T-helper 17 cell (primary cell): ENCODE measurements at places on chromosomes 13 and 19.

DNA sequence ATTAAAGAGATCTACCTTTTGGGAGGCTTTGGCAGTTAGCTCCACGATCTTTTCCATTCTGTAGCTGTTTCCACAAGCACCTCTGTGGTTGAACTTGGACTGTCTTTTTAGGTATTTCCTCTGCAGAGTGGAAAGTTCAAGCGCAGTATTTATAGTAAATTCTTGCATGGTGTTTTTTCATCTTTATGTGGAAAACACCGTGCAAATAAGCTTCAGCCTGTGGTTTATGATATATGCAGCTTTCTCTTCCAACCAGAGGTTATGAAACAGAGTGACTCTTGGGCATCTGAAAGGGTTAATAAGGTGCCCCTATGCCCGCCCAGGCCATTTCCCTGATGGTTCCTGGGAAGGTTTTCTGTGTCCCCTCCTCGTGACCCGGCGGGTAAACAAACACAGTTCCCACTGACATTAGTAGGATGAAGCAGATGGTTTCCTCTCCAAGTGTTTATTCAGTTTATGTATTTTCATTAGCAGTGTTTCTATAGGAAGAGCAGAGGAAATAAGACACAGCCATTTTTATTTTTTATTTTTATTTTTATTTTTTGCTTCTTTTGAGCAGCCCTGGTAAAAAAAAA, 39.7 kb upstream of the RNF113B start:
- DNase-seq: no peak

DNA sequence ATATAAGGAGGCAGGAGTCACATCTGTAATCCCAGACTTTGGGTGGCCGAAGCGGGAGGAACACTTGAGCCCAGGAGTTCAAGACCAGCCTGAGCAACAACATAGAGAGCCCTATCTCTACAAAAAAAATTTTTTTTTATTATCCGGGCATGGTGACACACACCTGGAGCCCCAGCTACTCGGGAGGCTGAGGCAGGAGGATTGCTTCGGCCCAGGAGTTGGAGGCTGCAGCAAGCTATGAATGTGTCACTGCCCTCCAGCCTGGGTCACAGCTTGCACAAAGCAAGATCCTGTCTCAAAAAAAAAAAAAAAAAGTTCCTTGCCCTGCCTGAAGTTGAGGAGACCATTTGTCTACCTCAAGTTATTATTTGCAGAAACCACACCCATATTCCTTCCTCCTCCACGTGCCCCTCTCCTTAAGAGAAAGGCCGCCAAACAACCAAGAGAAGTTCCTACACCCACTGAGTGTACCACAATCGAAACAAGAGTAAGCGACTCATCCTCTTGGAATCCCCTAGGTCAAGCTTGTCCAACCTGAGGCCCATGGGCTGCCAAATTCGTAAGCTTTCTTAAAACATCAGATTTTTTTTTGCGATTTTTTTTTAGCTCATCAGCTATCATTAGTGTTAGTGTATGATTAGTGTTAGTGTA, 2.2 kb downstream of the ABCC4 start:
- DNase-seq: no peak

DNA sequence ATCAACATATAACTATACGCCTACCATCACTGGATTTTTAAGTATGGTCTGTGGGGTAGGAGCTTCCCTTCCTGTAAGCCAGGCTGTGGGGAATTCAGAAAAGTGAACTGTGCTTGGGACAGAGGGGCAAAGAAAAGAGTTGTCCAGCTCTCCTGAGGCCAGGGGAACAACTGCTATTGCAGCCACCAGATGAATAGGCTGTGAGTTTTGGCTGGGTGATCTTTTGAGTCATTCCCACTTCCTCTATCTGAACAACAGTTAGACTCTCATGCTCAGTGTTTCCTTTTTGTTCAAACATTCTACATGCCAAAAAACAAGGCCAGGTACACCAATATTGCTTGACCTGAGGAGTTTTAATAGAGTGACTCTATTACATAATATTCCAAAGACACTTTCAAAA, 426.2 kb upstream of the DACH1 start:
- DNase-seq: no peak

GRCh38 chr19:4436231-4436630, 21.4 kb downstream of the UBXN6 start:
- DNase-seq: no peak

DNA sequence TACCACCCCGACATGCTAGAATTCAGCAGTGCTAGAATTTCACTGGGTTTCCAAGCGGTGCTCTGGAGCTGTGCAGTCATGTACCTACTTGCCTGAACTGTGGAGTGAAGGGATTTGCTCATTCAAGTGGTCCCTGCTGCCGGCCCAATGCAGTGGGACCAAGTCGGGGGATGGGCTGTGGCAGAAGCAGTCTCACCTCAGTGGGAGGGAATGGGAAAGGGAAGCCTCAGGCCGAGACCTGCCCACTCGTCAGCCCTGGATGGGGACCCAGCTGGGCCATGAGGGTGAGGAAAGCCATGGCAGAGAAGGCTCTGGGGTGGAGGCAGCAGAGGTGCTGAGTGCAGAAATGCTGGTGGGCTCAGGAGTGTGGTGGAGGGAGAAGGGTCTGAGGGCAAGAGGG, 14.9 kb downstream of the KLHL26 start:
- no peak for DNase-seq

DNA sequence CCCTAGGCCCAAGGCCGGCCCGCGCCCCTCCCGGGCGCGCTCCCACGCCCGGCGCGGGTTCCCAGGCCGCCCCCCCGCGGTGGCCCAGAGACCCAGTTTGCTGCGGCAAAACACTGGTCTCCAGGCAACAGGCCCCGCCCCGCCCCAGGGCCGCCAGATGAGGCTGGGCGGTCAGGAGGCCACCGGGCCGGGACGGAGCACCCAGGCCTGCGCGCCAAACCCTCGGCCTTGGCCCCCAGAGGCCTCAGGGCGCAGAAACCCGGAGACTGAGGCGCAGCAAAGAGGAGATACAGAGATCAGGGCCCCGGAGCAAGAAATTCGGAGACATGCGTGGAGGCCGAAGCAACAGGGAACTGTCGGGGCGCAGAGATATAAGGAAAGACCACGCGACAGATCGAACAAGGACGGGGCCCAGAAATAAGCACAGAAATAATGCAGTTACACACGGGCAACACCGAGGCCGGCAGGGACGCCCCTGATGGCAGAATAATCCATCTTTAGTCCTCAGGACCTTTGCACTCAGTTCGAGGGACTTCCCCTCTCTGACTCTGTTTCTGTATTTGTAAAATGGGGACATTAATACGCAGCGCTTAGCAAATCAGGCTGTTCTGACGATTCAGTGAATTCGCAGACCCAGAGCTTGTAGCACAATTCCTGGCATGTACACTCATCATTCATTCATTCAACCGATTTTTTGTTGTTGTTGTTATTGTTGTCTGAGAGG, 20.8 kb upstream of the ERCC1 start:
- peak; percentile 77 for DNase-seq

DNA sequence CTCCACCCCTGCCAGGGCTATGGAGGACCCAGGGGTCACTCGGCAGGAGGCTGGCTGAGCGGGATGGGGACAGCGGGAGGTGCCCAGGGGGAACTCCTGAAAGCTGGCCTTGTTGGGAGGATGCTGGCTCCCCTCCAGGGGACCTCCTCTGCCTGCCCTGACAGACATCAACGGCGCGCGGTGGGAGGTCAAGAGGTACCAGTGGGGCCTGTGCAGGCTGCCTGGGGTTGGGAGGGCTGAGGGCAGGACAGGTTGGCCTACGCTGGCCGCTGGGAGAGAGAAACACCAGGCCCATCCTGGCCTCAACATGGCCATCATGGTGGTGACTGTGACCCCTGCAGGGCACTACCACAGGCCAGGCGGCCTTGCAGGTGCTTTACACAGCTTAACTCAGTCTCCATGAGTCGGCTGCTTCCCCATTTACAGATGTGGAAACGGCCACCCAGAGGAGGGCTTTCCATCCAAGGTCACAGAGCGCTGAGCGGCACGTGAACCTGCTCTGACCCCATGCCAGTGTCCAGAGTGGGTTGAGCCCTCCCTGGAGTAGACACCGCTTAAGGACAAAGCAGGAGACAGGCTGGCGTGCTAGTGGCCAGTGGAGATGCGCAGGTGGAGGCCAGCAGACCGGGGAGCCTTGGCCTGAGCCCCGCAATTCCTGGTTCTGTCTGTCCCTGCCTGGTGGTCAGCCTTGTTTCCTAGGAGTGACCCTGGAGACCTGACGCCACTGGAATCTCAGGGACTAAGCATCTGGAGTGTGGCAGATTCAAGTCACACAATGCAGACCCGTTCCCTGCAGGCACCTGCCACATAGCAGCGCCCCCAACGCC, 27.6 kb downstream of the CEBPG start:
- no peak for DNase-seq

DNA sequence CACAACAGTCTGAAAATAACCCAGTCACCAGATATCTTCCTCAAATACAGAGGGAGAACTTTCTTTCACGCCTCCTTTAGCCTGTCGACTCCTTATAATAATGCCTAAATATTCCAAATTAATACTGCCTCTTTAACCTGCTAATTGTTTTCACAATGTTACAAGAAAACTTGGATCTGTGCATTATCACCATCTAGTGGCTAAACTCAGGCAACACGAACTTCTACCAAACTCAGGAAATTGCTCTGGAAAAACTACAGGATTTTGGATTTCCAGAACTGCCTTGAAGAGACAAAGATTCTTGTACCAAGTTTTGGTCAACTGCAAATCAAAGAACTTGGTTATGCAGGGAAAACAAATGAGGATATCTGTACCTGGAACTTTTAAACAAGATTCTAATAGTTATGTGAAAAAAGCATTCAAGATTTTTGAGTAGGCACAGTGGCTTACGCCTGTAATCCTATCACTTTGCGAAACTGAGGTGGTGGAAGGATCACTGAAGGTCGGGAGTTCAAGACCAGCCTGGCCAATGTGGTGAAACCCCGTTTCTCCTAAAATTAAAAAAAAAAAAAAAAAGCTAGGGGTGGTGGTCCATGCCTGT, 10.8 kb downstream of the CLN5 start:
- DNase-seq: no peak

- DNase-seq: no peak
Measured at GRCh38 chr13:78098249-78098648, 179.6 kb upstream of the EDNRB start.

GRCh38 chr13:36214163-36214921, at the start of gene SOHLH2:
Gene SOHLH2, minus strand, starts transcription at chr13:36214556. Its CDS starts 30 bp downstream, at chr13:36214526.
- no peak for DNase-seq
